ENCODE measurements at places on chromosomes 7 and 10. TPM values are rescaled to one million over a fixed set of nuclear protein-coding genes. Genes with fewer than 3 reads are reported as not detected.

ASB10 gene
- total RNA-seq, result not detected

HIBADH gene
- 48.9 TPM for total RNA-seq

NXPH1 gene
- not detected for total RNA-seq

CUEDC2 gene
- total RNA-seq, result 60.9 TPM

SAP25 gene
- total RNA-seq, result 2.8 TPM

WIPF3 gene
- 0.25 TPM for total RNA-seq

TRPV5 gene
- not detected for total RNA-seq

NUTM2D gene
- 0.81 TPM for total RNA-seq

TBC1D12 gene
- 8.2 TPM for total RNA-seq

UNCX gene
- total RNA-seq, result not detected

TDRD1 gene
- total RNA-seq, result not detected

GDF2 gene
- not detected for total RNA-seq

EN2 gene
- total RNA-seq, result not detected

SEMA3E gene
- total RNA-seq, result 1.6 TPM

KAZALD1 gene
- total RNA-seq, result 0.49 TPM

GDF10 gene
- total RNA-seq, result not detected

DGKI gene
- total RNA-seq, result 13.4 TPM

DNAJC30 gene
- 7.2 TPM for total RNA-seq

RBP3 gene
- not detected for total RNA-seq

FGFR2 gene
- total RNA-seq, result 0.16 TPM

CYP3A4 gene
- not detected for total RNA-seq

ZPBP gene
- not detected for total RNA-seq

WNT8B gene
- not detected for total RNA-seq

CYP2W1 gene
- 0.63 TPM for total RNA-seq

FAM149B1 gene
- total RNA-seq, result 7.7 TPM

NCF1 gene
- 0.63 TPM for total RNA-seq

LLCFC1 gene
- total RNA-seq, result not detected

SPDYE11 gene
- total RNA-seq, result not detected

CDC14C gene
- not detected for total RNA-seq

CPA2 gene
- not detected for total RNA-seq

CBX3 gene
- 44.7 TPM for total RNA-seq

VIPR2 gene
- not detected for total RNA-seq

ADAM22 gene
- 7.3 TPM for total RNA-seq

OR2A12 gene
- not detected for total RNA-seq

CDHR3 gene
- 1.1 TPM for total RNA-seq

PALD1 gene
- 3.9 TPM for total RNA-seq

TET1 gene
- total RNA-seq, result 2.5 TPM

INA gene
- total RNA-seq, result 2.9 TPM

SYCE1 gene
- not detected for total RNA-seq

OR2F1 gene
- total RNA-seq, result not detected

VTI1A gene
- total RNA-seq, result 17.6 TPM

MYL7 gene
- not detected for total RNA-seq

STAG3 gene
- total RNA-seq, result 0.33 TPM

LRIT1 gene
- total RNA-seq, result not detected

WNT2 gene
- 0.63 TPM for total RNA-seq

LIPN gene
- total RNA-seq, result not detected

GOLGA7B gene
- under 0.01 TPM for total RNA-seq

AKR1D1 gene
- not detected for total RNA-seq

THSD7A gene
- 1.4 TPM for total RNA-seq

VIM gene
- 7,540 TPM for total RNA-seq

ACTL6B gene
- not detected for total RNA-seq

CARD11 gene
- 17.6 TPM for total RNA-seq

Measured in mesangial cell (primary cell).